ENCODE measurements at places on chromosomes 2 and 18.

DNA sequence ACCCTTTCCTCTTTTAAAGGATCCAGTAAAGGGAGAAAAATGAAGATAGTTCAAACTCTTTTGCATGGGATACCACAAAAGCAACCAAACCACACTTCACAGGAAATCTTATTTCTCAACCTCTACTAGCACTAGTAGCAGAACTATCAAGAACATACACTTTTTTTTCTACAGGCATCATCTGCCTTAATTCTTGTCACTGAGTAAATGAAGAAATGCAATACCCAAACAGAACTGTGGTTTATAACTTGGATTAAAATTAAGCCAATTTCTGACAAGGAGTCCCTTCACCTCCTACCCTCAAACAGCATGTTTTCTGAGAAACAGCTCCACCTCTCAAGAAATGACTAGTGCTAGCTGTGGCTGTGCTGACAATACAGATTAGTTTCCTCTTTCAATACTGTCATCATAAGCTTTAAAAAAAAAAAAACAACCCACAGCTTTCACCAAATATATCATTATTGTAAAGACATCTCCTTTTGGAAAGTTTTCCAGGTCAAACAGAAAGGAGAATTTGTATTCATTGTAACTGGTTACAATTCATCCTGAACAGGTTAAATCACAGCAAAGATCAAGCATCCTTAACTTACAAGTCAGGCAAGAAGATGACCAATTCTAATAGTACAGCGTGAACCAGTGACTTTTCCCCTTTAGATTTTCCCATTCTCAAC lies 44.4 kb downstream of the PTPN2 start:
- DNase-seq: no peak

- DNase-seq: no peak
Observed at GRCh38 chr2:10249798-10250197, 52.9 kb upstream of the HPCAL1 start.

DNA sequence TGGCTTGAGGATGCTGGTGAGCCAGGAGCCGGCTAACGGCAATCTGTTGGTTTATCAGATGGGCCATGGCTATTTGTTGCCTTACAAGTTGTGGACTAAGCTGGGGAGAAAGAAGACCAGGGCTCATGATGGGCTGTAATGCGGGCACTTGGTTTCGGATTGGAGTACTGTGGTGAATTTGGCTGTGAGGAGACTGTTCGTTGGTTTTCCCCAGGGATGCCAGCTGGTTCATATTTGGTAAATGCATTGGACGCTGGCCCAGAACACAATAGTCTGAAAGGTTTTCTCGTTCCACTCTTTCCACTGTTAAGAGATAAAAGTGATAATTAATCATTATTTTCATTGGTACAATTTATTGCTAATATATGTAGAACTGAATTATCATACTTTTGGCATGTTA lies 108.9 kb downstream of the SATB2 start:
- DNase-seq: no peak

GRCh38 chr18:72866442-72866900 lies 1.3 kb downstream of the NETO1 start:
- no peak for DNase-seq

DNA sequence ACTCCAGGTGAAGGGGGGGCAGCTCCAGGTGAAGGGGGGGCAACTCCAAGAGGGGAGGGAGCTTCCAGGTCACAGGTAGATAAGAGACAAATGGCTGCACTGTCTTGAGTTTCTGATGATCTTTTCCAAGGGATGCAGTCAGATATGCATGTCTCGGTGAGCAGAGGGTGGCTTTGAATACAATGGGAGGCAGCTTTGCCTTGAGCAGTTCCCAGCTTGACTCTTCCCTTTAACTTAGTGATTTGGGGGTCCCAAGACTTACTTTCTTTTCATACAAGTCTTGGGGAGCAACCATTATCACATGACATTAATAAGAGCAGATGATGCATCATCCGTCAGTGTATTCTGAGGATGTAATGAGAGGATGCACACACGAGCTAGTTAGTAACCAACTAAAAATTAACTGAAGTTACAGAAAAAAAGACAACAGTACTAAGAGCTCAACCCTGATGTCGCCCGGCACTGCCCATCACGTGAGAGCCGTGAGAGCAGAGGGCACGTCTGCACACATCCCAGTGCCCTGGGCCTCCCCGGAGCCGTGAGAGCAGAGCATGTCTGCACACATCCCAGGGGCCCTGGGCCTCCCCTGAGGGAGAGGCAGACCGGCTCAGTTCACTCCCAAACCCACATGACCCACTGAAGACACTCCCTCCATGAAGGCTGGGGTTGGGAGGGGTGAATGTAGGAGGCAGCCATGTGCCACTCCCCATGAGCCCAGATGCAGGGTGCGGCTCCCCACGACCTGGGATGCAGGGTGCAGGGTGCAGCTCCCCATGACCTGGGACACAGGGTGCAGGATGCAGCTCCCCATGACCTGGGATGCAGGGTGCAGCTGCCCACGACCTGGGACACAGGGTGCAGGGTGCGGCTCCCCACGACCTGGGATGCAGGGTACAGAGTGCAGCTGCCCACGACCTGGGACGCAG lies 39.4 kb downstream of the PXDN start:
- DNase-seq: no peak

GRCh38 chr2:17962876-17963275 lies 84.4 kb downstream of the KCNS3 start:
- no peak for DNase-seq

- no peak for DNase-seq
Observed at GRCh38 chr2:121944072-121944831, 188.8 kb downstream of the TSN start.

DNA sequence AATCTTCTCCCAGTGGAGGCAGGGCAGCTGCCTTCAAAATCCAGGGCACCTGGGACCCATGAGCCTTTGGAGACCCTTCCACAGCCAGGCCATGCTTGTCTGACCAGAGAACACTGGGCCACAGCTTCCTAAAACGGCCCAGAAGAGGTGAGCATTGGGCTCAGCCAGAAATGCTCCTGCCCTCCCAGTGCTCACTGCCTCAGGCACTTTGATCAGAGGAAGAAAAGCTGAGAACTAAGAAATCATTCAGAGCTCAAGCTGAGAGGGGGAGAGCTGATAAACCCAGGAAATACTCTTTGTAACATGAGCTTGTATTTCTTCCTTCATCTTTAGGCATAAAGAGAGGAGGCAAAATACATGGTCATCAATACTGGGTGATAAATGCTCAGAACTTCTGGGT lies 365.5 kb upstream of the KLHL29 start:
- no peak for DNase-seq

GRCh38 chr2:18611604-18612003 lies 22.2 kb upstream of the NT5C1B start:
- no peak for DNase-seq

- no peak for DNase-seq
Observed at GRCh38 chr2:101339266-101339880, 30.9 kb upstream of the RNF149 start.

GRCh38 chr2:23042216-23042906 lies 342.6 kb upstream of the KLHL29 start:
- no peak for DNase-seq

DNA sequence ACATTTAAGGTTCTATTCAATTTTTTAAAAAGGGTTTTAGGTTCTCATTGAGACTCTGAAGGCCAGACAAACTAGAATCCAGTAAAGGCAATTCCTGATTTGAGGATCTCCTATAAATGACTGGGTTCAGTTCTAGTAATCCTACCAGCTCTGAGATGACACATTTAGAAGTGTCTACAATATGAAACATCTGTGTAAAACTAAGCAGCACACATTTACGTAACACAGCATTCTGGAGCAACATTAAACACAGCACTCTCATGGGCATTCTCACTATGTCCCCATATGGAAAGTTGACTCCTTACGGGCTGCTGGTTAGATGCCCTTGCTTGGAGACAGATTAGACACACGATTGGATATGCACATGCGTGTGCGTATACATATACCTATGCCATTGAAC lies 114.4 kb downstream of the ZNF385B start:
- no peak for DNase-seq

- DNase-seq: no peak
Observed at GRCh38 chr2:156663757-156664409, 227.7 kb downstream of the GPD2 start.

DNA sequence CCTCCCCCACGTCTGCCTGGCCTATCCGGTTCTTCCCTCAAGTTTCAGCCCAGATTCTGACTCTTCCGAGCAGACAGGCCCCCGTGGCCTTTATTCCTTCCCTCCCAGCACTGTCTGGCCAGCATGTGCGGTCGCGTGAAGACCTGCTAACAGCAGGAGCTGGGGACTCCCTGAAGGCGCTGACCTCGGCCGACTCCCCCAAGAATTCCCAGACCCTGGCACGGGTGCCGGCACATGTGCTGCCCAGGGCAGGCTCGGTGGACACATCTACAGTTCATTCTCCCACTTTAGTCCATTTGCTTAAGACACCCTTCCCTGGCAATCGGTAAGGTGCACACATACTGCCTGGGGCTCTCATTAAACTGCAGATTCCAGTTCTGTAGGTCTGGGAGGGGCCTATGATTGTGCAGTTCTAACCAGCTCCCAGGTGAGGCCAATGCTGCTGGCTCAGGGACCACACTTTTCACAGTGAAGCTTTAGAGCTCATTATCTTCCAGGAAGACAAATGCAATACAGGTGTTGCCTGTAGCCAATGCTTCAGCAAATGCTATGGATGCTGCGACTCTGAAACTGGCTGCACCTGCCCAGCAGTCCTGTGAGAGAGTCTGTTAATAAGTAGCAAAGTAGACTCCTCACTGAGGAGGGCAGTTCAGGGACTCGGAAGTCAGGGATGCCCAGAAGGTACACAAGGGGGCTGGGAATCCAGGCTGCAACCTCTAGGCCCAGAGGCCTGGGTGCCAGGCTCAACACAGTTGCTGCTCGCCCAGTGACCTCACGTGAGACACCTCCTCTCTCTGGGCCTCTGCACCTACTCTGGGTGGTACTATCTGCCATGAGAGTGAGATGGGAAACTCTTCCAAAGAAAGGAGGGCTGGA lies 45.4 kb upstream of the TAF1B start:
- DNase-seq: no peak

GRCh38 chr2:115389024-115389423 lies 946.6 kb downstream of the DPP10 start:
- DNase-seq: no peak
